ENCODE measurements at places on chromosomes 5 and 9.

- peak; percentile 60 for DNase-seq
Measured at GRCh38 chr9:133514460-133515239, 10.1 kb downstream of the MYMK start.

- no peak for DNase-seq
Measured at GRCh38 chr5:143037071-143037470, 266.9 kb downstream of the ARHGAP26 start.

GRCh38 chr5:72187388-72188075, 80.3 kb downstream of the MAP1B start:
- no peak for DNase-seq

- DNase-seq: no peak
Measured at GRCh38 chr9:87862536-87863268, 20.0 kb upstream of the SPATA31E1 start.

DNA sequence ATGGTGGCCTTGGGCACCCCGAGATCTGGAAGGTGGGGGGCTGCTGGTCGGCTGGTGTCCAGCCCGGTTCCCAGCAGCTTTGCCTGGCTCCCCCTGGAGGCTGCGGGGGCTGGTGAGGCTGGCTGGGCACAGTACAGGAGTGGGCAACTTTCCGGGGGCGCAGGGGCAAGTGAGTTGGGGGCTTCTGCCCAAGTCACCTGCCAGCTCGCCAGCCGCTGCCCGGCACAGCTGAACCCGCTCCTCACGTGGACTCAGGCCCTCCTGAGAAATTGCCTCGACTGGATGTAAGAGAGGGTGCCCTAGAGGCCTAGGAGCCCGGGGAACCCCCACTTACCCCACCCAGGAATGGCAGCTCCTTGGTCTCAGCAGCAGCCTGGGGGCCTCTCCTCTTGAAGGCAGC, 15.4 kb downstream of the KCNT1 start:
- DNase-seq: no peak

GRCh38 chr5:71533142-71533541, 54.0 kb upstream of the MCCC2 start:
- DNase-seq: no peak

DNA sequence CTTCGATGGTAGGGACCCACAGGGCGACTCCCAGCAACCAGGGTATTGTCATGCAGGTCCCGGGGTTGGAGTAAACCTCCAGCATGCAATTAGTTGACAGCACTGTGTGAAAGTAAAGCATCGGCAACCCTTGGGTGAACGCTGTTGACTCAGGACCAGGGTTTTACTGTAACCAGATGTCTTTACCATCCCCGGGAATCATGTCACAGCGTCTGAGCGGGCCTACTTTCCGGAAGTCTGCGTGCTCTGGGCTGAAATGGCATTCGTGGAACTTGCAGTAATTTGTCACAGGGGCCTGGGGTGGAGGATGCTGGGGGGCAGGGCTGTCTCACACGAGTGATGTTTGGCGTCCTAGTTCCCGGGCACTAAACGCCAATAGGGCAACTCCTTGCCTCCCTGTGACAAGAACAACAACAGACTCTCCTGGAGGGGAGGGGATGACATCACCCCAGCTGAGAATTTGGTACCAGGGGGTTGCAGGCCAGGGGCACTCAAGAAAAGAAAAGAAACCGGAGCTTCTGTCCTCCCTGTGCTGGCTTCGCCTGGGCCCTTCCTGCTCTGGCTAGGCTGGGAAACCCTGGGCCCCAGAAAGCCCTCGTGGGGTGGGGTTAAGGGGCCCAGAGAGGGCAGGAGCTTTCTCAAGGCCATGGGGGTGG, 10.1 kb upstream of the UBAC1 start:
- DNase-seq: no peak

GRCh38 chr9:626596-626995, 214.9 kb upstream of the DMRT1 start:
- DNase-seq: no peak

- DNase-seq: no peak
Measured at GRCh38 chr5:43730832-43731342, 127.9 kb downstream of the NNT start.

GRCh38 chr9:126334721-126335621, 8.3 kb downstream of the MVB12B start:
- DNase-seq: no peak
